Stimulated activated CD4-positive, alpha-beta T cell treated with anti-CD3 and anti-CD28 coated beads, Interleukin-1b, Interleukin-23, amount 100 ng/mL, for 1 hour (primary cell): ENCODE measurements at places on chromosomes 3 and 15.

GRCh38 chr3:126343649-126344035 lies 13.6 kb downstream of the KLF15 start:
- DNase-seq, result no peak

- no peak for DNase-seq
These were observed 27.6 kb upstream of the MTHFS start for GRCh38 chr15:79924379-79924778.

DNA sequence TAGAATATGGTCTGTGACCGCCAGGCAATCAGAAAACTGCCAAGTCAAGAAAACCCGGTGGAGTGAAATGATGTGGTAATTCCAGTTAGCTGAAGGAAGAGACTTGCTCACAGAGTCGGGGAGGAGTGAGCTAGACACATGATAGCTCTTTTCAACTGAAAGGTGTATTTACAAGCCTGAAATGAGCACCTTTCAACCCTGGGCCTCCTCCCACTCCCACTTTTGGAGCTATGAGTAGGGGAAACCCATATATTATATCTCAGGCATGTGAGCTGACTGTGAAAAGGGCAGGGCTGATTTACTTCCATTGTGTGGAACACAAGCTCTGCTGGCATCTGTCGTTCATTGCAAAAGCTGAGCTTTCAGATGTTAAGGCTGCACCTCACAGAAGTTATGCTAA lies 960.2 kb downstream of the TUSC7 start:
- DNase-seq, result no peak

DNA sequence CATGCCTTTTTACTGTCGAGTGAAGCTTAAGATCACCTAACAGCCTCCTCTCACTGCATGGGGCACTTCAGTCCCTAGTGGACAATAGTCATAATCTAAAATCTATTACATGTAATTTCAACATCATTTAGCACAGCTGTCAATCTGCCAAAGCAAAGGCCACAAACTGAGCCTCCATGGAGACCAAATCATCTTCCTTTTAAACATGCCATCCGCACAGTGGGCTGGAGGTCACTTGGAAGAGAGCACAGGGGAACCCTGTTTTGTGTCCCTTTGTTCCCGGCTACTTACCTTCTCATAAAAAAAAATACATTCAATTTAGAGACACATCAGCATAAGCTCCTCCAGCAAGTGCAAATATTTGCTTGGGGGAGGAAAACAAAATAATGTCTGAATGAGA lies 167.3 kb downstream of the SQOR start:
- no peak for DNase-seq

DNA sequence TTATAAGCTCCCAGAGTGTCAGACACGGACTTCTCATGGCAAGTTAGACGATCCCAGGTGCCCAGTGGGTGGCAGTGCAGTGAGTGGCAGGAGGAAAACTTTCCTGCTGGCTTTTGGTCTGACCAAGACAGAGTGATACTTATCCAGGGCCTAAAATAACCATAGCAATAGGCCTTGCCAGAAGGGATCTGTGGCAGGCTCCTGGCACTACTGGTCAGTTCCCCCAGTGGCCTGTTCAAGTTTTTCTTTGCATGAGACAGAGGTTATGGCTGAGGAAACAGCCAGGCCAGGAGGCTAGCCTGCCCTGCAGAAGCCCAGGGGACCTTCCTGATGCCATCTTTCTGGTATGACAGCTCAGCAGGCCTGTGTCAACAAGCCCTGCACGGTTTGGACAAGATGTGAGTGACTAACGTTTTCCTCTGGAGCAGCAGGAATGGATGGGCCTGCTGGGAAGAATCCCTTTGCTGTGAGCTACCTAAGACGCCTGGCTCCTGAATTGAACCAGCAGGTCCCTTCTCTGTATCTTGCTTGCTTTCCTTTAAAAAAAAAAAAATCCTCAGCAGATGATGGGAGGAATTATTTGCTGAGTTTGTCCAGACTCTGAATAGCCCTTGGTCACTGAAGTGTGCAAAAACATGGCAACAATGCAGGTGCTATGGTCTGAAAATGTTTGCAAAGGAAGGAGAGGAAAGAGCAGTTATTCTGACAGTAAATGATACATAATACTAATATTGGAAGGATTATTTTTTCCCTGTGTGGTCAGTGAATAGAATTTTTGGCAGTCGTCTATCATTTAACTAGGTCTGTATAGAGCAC lies 18.0 kb downstream of the SCG5 start:
- DNase-seq, result no peak

DNA sequence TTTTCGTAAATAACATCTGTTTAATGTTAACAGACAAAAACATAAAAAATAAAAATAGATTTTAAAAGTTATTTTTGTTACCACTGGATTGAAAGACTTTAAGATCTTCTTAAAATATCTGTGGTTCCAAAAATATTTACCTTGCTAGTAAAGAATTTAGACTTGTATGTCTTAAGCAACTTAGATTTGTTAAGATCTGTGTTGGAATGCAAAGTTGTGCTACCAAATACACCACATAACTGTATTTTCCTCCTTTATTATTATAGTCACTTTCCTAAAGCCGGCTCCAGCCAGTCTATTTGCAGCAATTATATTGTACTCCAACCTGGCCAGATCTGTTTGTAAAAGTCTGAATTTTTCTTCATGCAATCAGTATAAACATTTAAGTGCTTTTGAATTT lies 63.7 kb downstream of the SPRED1 start:
- DNase-seq, result no peak

- DNase-seq, result no peak
These were observed 1.6 kb upstream of the ULK3 start for GRCh38 chr15:74844319-74845207.

- no peak for DNase-seq
These were observed 358.9 kb downstream of the RBMS3 start for GRCh38 chr3:29639578-29640290.

GRCh38 chr3:40306336-40306735 lies 3.2 kb upstream of the EIF1B start:
- no peak for DNase-seq

- DNase-seq, result no peak
These were observed 507.2 kb downstream of the MAGI1 start for GRCh38 chr3:65531499-65531898.

GRCh38 chr15:25173241-25174028 lies 218.6 kb downstream of the SNRPN start:
- no peak for DNase-seq

DNA sequence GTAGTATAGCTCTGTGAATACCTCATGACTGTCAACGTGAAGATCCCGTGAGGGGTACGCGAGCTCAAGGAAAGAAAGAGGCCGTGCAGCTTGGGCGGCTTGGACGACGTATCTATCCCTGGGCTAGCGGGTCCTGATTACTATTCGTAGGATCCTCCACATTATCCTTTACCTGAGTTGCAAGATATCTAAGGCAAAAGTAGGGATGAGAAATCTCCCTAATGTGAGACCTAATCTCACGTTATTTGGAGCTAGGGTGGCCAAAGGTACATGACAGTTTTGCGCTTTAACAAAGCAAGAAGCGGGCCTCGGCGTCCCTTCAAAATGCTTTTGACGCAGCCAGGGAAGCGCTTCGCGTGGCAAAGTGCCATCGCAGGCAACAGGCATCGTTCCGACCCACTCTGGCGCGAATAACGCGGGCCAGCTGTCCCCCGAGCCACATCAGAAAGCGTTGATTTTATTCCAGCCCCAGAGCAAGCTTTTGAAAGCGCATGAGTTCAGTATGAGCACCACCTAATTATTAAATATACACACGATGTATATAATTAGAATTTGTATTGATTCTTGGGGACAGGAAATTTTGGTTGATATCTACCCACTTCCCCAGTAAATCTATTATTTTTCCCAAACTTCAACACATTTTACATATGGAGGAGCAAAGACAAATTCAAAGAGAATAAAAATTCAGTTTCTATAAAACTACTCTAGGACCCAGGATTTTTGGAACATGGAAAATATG lies 2.5 kb upstream of the EOMES start:
- no peak for DNase-seq

- no peak for DNase-seq
These were observed 42.1 kb downstream of the CDCP1 start for GRCh38 chr3:45103753-45104714.

- DNase-seq, result no peak
These were observed 82.4 kb downstream of the OXSM start for GRCh38 chr3:25872200-25872877.

GRCh38 chr3:98574132-98574531 lies 19.3 kb downstream of the CPOX start:
- no peak for DNase-seq

DNA sequence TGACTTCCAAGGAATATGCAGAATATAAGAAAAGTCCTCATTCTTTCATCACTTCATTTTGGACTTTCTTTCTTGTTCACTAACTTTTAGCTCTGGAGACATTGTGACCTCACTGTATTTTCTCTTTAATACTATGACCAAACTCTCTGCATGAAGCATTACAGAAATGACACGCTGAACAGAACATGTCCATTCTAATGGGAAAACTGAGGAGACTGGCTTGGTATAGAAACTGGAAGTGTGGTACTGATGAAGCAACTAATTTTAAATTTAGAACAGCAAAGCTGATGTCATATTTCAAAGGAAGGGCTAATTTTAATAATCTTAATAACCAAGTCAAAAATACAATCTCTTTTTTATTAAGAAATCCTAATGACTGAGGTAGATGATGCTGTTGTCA lies 4.7 kb downstream of the DPH3 start:
- DNase-seq, result no peak

- DNase-seq, result no peak
These were observed 48.5 kb upstream of the TSPAN3 start for GRCh38 chr15:77119446-77119845.

DNA sequence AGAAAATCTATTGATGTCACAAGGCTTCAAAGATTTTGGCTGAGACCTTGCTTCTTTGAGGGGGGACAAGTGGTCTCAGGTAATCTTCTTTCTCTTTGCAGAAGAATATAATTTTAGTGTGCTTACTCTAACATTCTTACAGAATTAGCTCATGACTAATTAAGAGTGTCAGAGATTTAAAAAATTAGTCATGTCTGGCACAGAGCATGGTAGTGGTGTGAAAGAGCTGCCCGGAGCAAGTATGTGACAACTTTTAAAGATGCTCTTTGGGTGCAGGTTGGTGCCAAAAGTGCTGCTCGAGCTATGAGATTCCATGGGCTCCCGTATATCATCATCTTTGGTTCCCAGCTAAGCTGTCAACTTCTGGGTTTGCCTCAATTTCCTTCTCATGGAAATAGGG lies 31.1 kb downstream of the CYP19A1 start:
- no peak for DNase-seq

GRCh38 chr15:101024706-101025500 lies 105.7 kb downstream of the LRRK1 start:
- DNase-seq, result no peak

GRCh38 chr3:82633319-82633718 lies 871.9 kb upstream of the GBE1 start:
- DNase-seq, result no peak

GRCh38 chr3:49805367-49805782 lies 2.3 kb downstream of the INKA1 start:
- no peak for DNase-seq
